Cardiac septum (tissue), 1 donor: ENCODE measurements at places on chromosomes 2 and 18. TPM values are rescaled to one million over a fixed set of nuclear protein-coding genes. Genes with fewer than 3 reads are reported as not detected.

DNA sequence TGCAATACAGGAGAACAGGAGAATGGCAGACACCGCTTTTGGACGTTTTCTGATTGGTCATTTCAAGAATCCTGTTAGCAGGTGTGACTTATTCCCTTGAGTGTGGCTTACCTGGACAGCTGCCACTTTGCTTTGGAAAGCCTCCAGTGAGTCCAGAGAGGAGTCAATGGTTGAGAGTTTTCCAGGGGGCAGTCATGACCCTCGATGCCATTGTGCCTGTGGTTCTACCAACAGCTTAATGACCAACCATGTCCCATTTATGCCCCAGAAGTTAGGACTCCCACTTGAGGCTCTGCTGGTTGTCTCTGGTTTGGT, 12.4 kb downstream of the IGFBP2 start:
- no peak for DNase-seq

HAUS1 gene
- 7.8 TPM for total RNA-seq

HRH4 gene
- 0.08 TPM for total RNA-seq

GRCh38 chr2:42137125-42137841, 31.9 kb upstream of the EML4 start:
- DNase-seq: no peak

DNA sequence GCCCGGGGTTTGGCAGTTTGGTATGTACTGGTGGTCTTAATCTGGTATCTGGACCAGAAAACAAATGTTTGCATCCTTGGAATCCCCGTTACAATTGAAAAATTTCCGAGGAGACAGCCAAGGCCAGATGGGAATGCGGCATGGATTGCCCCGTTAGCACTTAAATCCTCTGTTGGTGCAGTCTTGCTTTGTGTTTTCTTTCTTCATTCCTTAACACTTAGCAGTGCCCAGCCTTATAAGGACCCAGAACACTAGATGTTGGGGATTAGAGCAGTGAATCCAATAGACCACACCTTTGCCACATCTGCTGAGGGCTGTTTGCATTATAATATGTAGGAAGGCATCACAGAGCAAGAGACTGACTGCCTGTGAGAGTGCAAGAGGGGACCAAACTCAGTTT, 12.8 kb upstream of the ZNF532 start:
- DNase-seq: no peak

HOXD12 gene
- total RNA-seq: not detected

TACR1 gene
- total RNA-seq: not detected
